ENCODE measurements at places on chromosomes 1 and 21. TPM values are rescaled to one million over a fixed set of nuclear protein-coding genes. Genes with fewer than 3 reads are reported as not detected.

The CHODL gene
- total RNA-seq = not detected

GRCh38 chr1:165010418-165011070 lies 346.0 kb downstream of the LMX1A start:
- peak; percentile 20 for DNase-seq

- no peak for DNase-seq
Observed at GRCh38 chr21:44732263-44732662, 20.9 kb upstream of the TSPEAR start.

GRCh38 chr21:31688603-31689368 lies 29.3 kb downstream of the SOD1 start:
- no peak for DNase-seq

DNA sequence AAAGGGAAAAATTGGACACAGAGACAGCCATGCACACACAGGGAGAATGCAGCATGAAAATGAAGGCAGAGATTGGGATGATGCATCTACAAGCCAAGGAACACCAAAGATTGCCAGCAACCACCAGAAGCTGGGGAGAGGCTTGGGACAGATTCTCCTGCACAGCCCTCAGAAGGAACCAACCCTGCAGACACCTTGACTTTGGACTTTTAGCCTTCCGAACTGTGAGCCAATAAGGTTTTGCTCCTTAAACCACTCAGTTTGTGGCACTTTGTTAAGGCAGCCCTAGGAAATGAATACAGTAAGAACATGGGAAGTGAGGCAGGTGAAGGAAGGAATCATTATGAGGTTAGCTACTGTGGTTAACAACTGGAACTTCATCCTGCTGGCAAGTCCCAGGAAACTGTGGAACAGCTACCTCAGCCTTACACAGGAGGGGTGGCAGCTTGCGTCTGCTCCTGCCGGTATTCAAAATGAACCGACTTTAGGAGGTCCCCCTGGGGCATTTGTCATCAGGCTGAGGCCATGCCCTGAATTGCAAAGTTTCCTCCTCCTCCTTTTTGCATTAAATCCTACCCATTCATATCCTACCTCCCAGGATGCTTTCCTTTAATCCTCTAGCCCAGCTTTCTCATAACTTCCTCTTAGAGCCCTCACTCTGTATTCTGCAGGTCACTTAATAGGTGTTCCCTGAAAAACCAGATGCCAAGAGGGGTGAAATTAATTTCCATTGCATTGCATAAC lies 15.4 kb downstream of the CD247 start:
- no peak for DNase-seq

GRCh38 chr1:3579626-3580025 lies 31.7 kb downstream of the MEGF6 start:
- no peak for DNase-seq

- DNase-seq = no peak
Observed at GRCh38 chr1:87508247-87508787, 179.6 kb downstream of the LMO4 start.

Measured in stomach (tissue), 19 donors.